ENCODE measurements at places on chromosomes 7 and 10.

- no peak for DNase-seq
Measured at GRCh38 chr7:90692396-90692795, 96.3 kb downstream of the CDK14 start.

GRCh38 chr7:25118048-25118753, 6.9 kb downstream of the CYCS start:
- DNase-seq: no peak

GRCh38 chr7:44971188-44971901, 7.5 kb downstream of the MYO1G start:
- DNase-seq: no peak

GRCh38 chr7:96497567-96497966, 175.7 kb upstream of the SLC25A13 start:
- no peak for DNase-seq

DNA sequence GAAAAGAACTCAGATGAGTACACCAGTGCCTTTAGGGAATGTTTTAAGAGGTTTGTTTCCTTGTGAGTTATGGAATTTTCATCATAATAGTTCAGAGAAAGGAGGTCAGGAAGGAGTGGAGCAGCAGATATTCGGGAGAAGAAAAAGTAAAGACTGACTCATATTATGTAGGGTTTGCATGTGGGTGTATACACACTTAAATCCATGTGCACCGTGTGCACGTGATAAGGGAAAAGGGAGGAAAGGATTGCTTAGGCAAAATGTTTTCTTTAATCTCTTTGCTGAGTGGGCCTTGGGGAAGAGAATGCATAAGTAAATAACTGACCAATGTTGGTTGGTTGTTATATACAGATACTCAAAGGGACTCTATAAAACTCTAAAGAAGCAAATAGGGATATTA, 30.2 kb downstream of the PLCE1 start:
- DNase-seq: no peak

GRCh38 chr10:42988069-42988468, 88.8 kb upstream of the RET start:
- no peak for DNase-seq

- no peak for DNase-seq
Measured at GRCh38 chr7:153103202-153103601, 343.6 kb downstream of the ACTR3B start.

DNA sequence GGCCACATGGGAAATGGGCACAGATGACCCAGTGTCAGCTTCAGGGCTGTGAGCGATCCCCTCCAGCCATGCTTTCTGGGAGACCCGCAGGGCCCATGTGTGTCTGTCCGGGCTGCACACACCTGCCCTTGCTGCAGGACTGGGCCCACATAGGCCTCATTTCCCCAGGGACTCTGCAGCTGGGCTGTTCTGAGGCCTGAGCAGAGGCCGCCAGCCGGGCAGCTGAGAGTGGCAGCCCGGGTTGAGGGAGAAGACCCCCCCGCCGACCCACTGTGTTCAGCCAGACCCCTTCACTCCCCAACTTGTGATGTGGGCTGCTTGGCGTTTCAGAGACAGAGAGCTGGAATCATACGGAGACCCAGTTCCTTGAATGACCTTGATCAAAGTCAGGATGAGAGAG, 50.1 kb upstream of the DPYSL4 start:
- DNase-seq: no peak

Measured in stimulated activated CD4-positive, alpha-beta T cell treated with anti-CD3 and anti-CD28 coated beads, Interleukin-1b, Interleukin-23, amount 100 ng/mL, for 1 hour (primary cell).